ENCODE measurements at places on chromosomes 7 and 10.

DNA sequence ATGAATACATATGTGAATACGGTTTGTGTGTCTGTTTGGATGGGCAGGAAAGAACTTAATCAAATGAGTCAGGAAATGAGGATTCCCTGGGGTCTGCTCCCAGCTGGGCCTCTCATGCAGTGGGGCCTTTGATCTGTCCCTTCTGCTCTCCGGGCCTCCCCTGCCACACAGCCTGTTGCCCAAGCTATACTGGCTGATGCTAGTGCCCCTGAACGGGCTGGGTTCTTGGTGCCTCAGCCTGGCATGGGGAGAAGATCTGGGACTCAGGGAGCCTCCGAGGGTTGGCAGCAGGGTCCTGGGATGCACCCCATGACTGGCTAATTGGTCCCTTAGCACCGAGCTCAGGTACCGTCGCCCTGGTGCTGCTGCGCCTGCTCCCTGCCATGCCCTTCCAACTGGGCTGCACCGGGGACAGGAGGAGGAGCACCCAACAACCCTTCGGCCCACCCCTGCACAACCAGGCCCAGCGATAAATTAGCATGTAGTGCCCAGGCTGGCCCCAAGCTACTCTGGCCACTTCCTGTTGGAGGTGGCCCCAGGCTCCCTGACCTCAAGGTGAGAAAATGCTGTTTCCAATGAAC lies 59.9 kb upstream of the DUSP5 start:
- no peak for DNase-seq

- no peak for DNase-seq
Measured at GRCh38 chr7:26910221-26910620, 45.8 kb upstream of the SKAP2 start.

DNA sequence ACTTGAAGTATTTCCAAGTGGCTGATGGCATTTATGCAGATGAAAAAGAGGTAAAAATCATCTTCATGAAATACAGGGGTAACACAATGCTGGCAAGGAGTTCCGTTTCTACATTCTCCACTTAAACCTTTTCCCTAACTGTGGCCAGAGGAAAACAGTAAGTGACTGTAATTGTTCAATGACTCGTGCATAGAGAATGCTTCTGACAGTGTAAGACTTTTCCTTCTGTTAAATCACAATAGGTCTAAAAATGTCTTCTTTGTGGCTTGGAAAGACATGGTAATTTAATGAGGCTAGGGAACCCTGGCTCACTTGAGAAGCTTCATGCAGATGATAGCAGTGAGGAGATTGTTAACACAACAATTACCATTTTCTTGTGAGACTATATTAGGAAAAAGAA lies 50.3 kb upstream of the RSU1 start:
- no peak for DNase-seq

DNA sequence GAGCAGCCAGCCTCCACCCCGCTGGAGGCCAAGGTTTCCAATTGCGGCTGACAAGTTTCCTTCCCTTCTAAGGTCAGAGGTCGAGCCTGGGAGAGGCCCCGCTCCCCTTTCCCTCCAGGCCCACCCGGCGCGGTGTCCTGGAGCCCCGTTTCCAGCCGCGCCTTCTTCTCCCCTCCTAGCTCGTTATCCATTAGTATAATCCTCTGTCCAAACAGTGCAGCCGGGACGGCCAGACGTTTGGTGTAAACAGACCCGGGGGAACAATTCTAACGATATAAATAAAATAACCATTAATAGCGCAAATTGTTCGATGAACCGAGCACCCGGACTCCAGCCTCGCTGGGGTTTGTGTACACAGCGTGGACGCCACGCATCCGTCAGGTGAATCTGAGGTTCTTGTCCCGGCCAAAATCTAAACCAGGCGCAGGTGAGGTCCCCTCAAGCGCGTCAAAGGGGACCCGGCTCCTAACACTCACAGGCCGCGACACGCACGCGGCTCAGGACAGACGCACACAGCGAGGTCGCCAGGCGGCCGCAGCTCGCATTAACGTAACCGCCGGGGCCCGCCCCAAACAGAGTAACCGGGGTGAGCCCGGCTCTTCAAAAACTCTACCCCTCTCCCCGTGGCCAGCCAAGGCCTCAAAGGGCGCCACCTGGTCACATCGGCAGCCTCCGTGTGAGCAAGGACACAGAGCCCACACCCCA lies 10.8 kb upstream of the NKX2-3 start:
- no peak for DNase-seq

DNA sequence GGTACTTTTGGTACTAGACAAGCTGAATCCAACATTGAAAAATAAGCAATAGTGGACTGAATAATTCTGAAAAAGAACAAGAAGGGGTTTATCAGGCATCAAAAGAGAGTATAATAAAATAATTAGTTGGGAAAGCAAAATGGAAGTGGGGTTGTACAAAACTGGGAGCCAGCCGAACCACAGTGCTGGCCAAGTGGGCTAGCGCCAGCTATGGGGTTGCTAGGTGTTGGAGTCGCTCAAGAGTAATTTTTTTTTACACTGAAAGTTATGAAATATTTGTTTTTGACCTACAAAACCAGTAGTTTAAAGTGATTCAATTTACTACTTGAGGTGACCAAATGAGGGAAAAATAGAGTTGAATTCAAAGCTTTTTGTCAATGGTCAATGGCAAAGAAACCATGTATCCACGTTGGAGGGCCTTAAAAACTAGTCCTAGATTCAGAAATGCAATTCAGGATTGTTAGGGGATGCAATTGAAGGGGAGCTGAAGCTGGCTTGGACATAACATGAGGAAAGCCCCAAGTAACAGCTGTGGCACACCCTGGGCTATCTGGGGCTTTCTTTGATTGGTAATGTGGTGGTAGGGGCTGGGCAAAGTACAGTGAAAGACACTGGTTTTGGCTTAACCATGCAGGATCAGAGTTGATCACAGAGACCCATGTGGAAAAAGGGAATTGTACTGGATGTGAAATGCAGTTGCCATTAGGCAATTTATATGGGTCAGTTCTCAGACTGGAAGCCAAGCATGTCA lies 28.3 kb upstream of the MSMB start:
- DNase-seq: peak; percentile 38

All from hematopoietic multipotent progenitor cell (in vitro differentiated cells).